Choroid plexus epithelial cell (primary cell): ENCODE measurements at places on chromosomes 12 and 14.

DNA sequence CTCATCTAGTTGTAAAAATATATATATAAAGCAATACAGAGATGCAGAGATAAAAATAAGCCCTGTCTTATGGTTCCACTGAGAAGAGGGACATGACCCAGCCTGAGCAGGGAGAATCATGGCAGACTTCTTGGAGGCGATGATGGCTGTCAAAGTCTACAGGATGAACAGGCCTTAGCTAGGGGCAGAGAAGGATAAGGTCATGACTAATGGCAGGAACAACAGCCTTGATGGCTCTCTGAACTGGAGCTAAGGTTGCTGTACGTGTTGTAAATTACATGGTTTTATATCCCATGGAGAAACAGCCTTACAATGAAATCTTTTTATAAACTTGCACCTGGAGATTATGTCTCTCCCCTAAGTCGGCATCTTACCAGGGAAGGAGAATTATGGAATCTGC is 32.4 kb downstream of the FOXN3 start:
- no peak for DNase-seq

- DNase-seq, result peak; percentile 4
Observed at GRCh38 chr12:4648104-4648500, 749 bp downstream of the AKAP3 start.

- DNase-seq, result no peak
Observed at GRCh38 chr12:67655829-67656228, 7.3 kb downstream of the DYRK2 start.

GRCh38 chr12:101582937-101583336 is 11.8 kb upstream of the MYBPC1 start:
- no peak for DNase-seq

GRCh38 chr14:67133595-67134441 is 55.4 kb upstream of the GARIN2 start:
- peak; percentile 46 for DNase-seq

- no peak for DNase-seq
Observed at GRCh38 chr12:75704208-75704607, 192.8 kb upstream of the KRR1 start.

GRCh38 chr14:95481391-95482022 is 34.9 kb downstream of the SYNE3 start:
- DNase-seq, result no peak

- DNase-seq, result no peak
Observed at GRCh38 chr12:116517431-116518045, 41.6 kb upstream of the MAP1LC3B2 start.

DNA sequence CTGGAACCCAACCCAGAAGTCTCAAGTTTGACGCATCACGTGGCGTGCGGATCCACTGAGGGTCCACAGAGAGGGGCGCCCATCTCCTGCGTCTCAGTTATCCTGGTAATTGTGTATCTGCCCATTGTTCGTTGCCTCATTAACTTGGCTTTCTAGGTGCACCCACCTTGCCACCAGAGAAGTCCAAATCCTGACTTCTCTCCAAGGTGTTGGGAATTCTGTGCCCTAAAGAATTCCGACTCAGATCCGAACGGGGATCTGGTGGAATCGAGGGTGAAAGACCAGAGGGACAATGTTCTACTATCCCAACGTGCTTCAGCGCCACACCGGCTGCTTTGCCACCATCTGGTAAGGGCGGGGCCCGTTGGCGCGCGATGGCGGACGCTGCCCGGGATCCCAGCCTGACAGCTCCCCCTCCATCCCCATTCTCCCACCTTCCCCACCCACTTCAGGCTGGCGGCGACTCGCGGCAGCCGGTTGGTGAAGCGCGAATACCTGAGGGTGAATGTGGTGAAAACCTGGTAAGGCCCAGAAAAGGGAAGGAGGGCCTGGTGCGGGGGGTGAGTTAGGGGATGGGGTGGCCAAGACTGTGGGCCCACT is 481 bp downstream of the REC8 start:
- no peak for DNase-seq

DNA sequence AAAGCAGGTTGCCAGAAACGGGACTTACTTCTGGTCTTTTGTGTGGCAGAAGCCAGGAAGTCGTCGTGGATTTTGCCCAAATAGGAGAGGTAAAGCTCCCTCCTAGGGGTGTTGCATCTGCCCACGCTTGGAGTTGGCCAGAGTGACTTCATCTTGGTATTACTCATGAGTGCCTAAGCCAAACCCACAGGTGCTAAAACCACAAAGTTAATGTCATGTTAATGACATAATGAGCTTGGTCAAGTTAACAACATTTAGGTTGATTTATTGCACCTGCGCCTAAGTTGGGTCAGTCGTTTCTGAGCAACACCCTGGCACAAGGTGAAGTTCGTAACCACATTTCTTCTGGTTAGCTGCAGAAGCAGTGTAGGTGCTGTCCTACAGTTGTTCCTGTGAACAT is 225.2 kb downstream of the FUT8 start:
- DNase-seq, result no peak

GRCh38 chr12:15788233-15789219 is 662 bp downstream of the EPS8 start:
- peak; percentile 78 for DNase-seq

GRCh38 chr14:98977451-98977850 is 294.5 kb downstream of the BCL11B start:
- DNase-seq, result no peak

DNA sequence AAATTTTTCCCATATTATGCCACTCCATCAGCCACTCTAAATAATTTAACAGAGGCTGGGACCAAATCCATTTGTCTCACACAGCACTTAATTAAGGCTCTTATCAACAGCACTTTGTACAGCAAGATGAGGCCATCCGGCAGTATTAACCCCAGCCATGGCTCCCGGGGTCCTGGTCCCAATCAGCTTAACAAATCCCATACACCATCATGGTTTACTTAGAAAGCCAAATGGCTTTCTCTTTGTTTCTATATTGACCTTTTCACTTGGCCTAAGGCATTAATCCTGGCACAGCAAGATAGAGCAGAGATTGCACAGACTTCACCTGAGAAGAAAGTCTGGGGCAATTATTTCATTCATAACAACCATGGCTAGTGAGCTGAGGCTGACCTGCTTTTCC is 38.6 kb downstream of the SPTSSA start:
- no peak for DNase-seq

DNA sequence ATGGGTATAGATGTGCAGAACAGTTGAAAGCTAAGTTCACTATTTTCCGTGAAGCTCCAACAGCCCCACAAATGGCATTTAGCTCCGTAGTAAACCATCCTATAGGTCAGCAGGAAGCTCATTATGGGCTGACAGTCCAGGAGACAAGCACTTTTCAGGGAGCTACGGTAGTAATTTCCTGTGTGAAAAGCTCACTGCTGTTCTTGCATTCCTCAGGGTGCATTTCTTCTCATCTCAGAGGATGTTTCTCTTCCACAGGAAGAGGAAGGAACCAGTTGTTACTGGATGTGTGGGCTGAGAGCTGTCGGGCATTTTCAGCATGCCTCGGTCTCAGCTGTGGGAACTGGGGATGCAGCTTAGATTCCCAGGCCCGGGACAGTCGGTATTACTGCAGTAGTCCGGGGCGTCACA is 72.8 kb downstream of the GALNT4 start:
- DNase-seq, result peak; percentile 95

DNA sequence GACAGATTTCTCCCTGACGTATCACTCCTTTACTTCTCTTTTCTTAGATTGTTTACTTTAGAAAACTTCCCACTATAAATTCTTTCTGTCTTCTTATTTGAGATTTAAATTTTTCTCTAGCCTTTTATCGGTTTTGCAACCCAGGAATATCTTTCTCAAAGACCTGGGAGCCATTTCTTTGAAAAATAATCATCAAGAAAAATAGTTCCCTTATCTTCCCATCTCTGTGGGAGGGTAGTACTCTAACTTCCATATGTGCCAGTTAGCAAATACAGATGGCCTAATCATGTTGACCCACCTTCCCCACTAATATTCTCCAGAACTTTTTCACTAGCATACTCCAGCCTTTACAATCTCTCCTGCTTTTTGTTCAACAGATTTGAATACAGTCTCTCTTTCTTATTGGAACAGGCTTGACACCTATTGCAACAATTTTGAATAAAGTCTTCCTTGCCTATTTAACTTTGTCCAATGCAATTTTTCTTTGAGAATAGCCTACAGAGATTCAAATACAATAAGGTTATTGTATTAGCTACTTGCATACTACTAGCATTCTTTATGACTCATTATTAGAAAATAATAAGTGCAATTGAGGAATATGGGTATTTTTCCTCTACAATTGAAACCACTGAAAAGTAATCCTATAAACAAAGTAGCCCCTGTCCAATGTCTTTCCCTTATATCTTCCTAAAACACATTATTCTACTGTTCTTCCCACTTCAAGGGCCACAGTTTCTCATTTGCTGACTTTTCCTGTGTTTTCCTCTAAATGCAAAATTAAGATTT is 27.4 kb upstream of the KLRB1 start:
- DNase-seq, result no peak

DNA sequence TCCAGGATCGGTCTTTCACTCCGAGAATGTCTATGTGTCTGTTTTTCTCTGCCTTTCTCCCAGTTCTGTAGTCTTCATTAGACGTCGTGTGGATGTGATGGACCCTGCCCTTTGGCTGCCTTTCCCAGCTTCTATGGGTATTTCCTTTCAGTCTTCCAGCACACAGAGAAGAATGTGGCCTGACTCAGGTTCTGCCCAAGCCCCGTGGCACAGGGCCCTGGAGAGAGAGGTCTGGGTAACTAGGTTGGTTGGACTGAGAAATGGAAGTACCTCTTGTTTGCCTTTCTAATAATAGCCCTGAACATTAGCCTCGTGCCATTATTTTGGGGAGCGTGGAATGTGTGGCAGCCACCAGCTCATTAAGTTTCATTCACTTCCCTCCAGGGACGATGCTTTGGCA is 3.8 kb downstream of the FOXJ2 start:
- no peak for DNase-seq

- DNase-seq, result peak; percentile 88
Observed at GRCh38 chr12:51351913-51352532, 5.5 kb upstream of the CELA1 start.

DNA sequence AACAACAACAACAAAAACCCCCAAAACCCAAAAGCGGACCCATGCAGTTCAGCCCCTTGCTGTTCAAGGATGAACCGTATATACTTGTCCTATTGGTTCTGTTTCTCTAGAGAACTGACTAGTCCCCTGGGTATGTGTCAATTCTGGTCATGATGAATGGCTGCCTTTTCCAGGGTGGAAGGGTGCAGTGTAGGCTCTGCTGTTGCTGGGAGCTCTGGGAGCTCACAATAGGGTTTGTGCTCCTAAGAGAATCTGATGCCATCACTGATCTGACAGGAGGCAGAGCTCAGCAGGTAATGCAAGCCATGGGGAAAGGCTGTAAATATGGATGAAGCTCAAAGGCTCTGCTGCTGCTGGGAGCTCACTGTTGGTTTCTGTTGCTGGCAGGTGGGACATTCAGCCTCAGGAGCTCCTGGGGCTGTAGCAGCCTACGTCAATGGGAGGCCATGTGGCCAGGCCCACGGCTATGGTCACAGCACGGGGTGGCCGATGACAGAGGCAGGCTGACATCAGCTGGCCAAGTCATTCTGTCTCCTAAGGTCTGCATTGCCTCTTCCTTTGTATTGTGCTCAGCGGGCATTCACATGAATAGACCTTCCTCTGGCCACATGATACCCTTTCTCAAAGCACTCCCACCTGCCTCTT is 37.9 kb downstream of the DLK1 start:
- DNase-seq, result no peak

DNA sequence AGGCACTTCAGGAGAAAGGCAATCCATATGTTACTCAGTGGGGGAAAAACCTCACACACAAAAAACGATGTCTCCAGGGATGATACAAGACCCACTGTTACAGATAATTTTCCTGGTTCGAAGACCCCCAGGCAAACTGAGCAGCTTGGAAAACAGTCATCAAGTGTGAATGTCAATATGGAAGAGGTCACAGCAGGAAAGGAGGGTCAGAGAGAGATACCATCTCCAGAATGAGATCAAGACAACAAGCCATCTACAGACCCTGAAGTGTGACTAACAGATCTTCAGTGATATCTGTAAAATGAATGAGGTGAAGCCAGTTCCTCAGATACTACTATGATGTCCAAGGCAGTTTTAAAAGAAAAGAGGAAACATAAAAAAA is 28.6 kb downstream of the GNS start:
- DNase-seq, result no peak

- DNase-seq, result no peak
Observed at GRCh38 chr12:49288922-49289555, 5.9 kb upstream of the PRPH start.

DNA sequence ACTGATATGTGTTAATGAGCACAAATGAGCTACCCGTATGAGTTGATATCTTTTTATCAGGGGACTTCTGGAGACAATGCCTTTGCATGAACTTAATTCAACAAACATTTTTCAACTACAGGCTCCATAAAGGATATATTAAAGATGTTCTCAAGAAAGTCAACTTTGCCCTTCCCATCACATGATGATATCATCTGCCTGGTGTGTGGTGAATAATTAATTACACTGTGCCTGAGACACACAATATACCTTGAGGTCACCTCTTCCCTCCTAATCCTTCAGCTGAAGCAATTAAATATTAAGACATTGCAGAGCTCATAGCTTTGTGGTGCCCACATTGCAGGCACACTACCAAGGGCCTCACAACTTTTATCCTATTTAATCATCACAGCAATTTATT is 22.3 kb upstream of the NTF3 start:
- DNase-seq, result no peak

GRCh38 chr12:24931666-24932405 is 17.1 kb downstream of the BCAT1 start:
- no peak for DNase-seq

- DNase-seq, result no peak
Observed at GRCh38 chr12:52342781-52343490, 21.7 kb upstream of the KRT83 start.
